Activated CD8-positive, alpha-beta memory T cell treated with anti-CD3 and anti-CD28 coated beads, Interleukin-2, amount 10 ng/mL, durations not matched to agents 7 days and 5 days (primary cell): ENCODE measurements at places on chromosomes 7 and 10.

- peak; percentile 43 for DNase-seq
Measured at GRCh38 chr7:3250725-3251124, 50.3 kb upstream of the SDK1 start.

GRCh38 chr7:20745702-20746101 lies 41.0 kb downstream of the SP8 start:
- DNase-seq: no peak

GRCh38 chr7:23369100-23369499 lies 70.0 kb downstream of the MALSU1 start:
- no peak for DNase-seq

DNA sequence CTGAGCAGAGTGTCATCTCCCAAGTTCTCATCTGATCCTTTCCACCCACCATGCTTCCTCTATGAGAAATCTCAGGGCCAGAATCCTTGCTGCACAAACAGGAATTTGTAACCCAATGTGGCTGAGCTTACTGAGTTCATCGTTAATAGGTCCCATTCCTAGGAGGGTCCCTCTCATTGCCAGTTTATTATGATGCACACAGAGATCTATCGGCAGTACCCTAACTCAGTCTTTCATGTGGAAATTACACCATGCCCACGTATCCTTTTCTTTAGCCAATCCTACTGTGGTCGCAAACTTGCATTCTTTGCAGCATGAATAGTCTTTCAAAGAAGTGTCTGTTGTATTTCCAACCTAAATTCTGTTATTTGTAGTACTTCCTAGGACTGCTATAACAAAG lies 12.1 kb downstream of the TMEM236 start:
- no peak for DNase-seq
